ENCODE measurements at places on chromosomes 3 and 15.

DNA sequence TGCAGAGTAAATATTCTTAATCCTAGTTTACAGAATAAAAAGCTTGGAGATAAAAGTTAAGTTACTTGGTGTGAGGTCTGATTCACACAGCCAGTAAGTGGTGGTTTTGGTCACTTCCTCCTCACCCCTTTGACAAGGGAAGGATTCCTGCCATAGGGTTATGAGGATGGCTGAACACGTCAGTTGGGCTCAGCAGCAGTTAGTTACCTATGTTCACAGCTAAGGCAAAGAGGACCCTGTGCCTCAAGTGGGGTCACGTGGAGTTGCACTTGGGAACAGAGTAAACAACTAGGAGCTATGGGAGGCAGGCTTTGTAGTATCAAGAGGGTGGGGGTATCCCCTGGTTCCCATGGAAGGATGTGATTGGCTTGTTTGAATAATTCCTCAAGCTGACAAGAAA, 232.2 kb downstream of the UBE2E2 start:
- DNase-seq: no peak

DNA sequence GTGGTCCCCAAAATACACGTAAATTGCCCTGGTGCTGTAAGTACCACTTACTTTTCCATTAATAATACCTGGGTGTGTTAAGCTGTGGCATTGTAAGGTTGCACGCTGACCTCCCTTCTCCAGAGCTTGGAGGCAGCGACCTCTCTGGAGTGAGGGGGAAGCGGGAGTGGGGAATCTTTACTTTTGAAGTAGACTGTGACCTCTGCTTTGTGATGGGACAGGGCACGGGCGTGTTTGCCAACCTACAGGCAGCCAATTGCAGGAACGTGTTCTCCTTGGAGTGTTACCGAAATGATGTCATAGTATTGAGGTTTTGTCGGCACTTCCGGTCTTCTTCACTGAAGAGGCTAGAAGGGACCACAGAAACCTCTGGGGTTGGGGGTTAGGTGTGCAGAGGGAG, 227.3 kb upstream of the C2CD4B start:
- peak; percentile 1 for DNase-seq

DNA sequence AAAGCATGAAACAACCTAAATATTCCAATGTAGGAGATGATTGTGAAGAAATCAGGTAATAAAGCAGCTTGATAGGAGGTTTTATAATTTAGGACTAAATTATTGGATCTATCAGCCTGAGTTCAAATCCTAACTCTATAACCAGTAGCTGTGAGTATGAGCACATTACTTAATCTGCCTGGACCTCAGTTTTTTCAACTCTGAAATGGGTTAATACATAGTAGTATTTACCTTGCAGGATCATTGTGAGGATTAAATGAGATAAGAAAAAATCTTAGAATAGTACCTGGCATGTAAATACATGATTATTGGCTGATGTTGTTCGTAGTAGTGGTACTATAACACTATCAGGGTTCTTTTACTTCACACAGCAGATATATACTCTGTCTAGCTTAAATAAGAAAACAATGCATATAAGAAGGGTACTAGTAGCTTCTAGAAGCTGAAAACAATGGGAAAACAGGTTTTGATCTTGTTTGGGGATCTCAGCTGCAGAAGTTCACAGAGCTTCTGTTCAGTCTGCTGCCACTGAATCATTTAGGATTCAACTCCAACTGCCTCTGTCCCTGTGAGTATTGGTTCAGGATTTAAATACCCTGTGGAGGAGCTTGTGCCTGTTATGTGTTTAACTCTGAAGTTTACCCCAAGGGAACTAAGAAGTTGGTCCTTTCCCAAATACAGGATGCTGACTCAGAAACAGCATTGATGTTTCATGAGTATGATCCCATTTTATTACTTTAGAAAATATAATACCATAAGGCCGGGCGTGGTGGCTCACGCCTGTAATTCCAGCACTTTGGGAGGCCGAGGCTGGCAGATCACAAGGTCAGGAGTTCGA, 34.2 kb downstream of the KAT2B start:
- no peak for DNase-seq

DNA sequence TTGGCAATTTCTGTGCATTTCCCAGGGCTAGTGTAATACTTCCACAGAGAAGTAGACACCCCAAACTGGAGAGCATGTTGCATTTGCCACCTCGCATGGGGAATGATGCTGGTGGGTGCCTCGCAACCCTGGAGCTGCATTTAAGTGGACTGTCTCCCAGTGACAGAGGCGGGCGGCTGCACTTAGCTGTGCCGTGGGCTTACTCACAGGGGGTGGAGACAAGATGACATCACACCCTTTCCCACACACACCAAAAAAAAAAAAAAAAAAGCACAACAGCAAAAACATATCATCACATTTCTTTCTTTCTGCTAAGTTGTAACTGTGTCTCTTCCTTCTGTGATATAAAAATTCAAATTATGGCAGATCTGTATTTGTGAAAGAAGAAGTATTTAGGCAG, at the start of gene ABI3BP:
Gene ABI3BP, minus strand, starts transcription at position 113 of the 400 bp plus-strand sequence. Its CDS starts 37 bp downstream, at position 76.
- no peak for DNase-seq

GRCh38 chr15:31977812-31978661, 52.3 kb upstream of the CHRNA7 start:
- DNase-seq: peak; percentile 60

GRCh38 chr3:151305060-151305774, 11.4 kb downstream of the GPR87 start:
- DNase-seq: peak; percentile 25

DNA sequence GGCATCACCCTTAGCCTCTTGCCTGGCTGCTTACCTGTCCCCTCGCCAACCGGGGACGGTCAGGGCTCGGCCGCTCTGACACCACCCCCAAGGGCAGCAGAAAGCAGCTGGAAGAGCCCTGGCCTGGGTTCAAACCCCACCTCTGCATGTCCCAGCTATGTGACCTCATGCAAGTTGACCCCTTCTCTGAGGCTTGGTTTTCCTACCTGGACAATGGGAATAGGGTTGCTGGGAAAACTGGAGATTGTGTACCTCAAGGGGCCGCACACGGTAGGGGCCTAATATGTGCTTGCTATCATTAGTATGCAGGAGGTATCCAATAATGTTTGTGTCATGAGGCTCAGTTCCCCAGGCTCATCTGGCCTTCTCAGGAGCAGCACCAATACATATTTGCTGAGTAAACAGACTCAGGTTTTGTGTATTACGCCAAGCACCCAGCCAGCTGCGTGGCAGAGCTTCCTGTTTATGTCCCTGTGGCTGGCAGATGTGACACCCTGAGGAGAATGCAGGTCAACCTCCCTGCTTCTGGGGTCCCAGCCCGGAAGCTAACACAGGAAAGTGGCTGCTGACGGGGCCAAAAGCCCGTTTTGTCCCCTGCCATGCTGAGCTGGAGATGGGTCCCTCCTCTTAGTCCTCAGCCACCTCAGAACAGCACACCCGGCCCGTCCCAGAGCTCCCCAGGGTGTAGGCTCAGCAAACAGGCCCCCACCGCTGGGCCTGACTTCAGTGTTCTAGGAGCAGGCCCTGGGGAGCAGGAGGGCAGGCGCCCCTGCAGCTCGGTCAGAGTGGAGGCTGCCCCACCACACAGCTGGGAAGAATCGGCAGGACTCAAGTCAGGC, 29.7 kb downstream of the PLXND1 start:
- DNase-seq: peak; percentile 27

GRCh38 chr3:171039674-171040073, 13.2 kb upstream of the SLC2A2 start:
- no peak for DNase-seq
